SJSA1 (cell line): ENCODE measurements at places on chromosomes 11 and 22. TPM values are rescaled to one million over a fixed set of nuclear protein-coding genes. Genes with fewer than 3 reads are reported as not detected.

Gene PGA3
- not detected in 2 replicates for total RNA-seq

DNA sequence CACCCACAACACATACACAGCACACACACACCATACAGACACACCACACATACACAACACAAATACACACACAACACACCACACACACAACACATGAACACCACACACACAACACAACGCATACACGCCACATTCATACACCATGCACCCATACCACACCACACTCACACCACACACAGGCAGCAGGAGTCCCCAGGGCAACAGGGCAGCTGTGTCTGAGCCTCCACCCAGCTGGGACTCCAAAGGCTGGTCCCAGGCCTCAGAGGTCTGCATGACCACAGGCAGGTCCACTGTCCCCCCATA is 3.3 kb upstream of the WNT7B start:
- no peak for DNase-seq
- peaks cover 27% of the 10 kb centered on the region for H3K27me3 ChIP-seq
- H3K4me1 ChIP-seq, result peaks cover 36% of the 10 kb centered on the region
- H3K4me3 ChIP-seq, result no peak overlapping the region
- H3K27ac ChIP-seq, result no peak overlapping the region
- H3K36me3 ChIP-seq, result no peaks in the 10 kb centered on the region

GRCh38 chr11:113447621-113448315 is 27.4 kb downstream of the DRD2 start:
- 0 out of 2 replicates have a peak overlapping the region, but pooled peaks have one; percentile 34 for H3K27ac ChIP-seq
- H3K27me3 ChIP-seq, result no peaks in the 10 kb centered on the region
- H3K4me3 ChIP-seq, result no peak overlapping the region

- H3K4me1 ChIP-seq, result no peaks in the 10 kb centered on the region
- peaks cover 4% of the 10 kb centered on the region for H3K27me3 ChIP-seq
- no peak overlapping the region for H3K4me3 ChIP-seq
- no peaks in the 10 kb centered on the region for H3K36me3 ChIP-seq
- no peak for DNase-seq
Observed at GRCh38 chr11:16946477-16947282, 67.5 kb downstream of the PLEKHA7 start.

GRCh38 chr11:15119352-15119751 is 4.6 kb downstream of the INSC start:
- no peak for DNase-seq
- H3K4me1 ChIP-seq, result peaks cover 16% of the 10 kb centered on the region
- no peak overlapping the region for H3K27ac ChIP-seq
- no peak overlapping the region for H3K4me3 ChIP-seq

DNA sequence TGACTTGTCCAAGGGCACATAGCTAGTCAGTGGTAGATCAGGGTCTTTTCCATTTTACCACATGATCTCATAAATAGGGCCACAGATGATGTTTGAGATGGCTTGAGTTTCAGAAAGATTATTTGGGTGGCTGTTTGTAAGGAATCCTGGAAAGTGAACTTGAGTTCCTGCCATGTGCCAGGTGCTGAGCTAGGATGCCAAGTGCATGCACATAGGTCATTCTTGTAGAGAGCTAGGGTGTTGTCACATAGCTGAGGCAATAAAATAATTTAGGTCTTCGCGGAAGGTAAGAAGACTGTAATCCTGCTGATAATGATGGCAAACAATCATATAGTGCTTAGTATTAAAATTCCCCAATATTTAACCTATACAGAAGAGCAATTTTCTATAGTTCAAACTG is 1162.6 kb upstream of the TENM4 start:
- no peak overlapping the region for H3K4me3 ChIP-seq
- H3K4me1 ChIP-seq, result no peaks in the 10 kb centered on the region
- no peaks in the 10 kb centered on the region for H3K27me3 ChIP-seq
- H3K27ac ChIP-seq, result no peak overlapping the region
- H3K36me3 ChIP-seq, result no peaks in the 10 kb centered on the region

Gene CDKN1C
- total RNA-seq, result 15.0 and 23.4 TPM in 2 replicates

DNA sequence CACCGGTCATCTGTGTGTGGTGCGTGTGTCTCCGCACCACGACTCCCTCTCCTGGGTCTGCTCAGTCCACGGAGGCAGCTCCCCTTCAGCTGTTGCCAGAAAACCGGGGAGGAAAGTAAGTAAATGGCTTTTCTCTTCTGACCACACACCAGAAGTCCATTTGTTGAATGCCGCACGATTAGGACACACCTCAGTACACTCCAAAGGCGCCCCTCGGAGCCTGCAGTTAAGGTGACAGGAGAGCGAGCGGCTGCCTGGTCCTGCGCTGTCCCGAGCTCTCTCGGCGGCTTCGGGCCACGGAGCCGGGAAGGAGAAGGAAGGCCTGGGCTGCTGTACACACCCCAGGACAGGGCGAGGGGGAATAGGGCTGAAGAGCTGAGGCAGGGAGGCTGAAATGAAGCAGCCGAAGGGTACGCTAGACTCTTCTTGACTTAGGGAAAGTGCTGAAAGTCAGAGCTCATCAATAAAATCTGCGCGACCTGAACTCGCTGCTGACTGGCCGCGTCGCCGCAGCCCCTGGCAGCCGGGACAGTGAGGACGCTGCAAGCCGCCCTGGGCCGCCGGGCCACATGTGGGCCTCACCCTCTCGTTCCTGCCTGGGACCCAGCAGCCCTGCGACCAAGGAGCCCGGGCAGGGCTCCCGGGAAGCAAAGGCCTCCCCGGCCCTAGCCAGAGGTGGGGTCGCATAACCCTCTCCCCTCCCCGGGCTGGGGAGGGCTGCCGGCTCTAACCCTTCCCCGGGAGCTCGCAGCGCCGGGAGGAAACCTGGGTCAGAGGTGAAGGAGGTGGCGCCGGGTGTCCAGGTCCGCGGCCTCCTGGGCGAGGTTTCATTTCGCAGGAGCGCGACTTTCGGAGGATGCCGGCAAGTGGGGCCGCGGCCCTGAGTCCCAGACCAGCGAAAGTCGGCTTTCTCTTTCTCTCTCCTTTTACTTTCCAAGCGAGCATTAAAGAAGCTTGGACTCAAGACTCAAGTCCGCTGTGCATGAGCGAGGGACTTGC is 1.6 kb upstream of the PAX6 start:
- peaks cover 19% of the 10 kb centered on the region for H3K4me1 ChIP-seq
- H3K27me3 ChIP-seq, result peaks cover 30% of the 10 kb centered on the region
- no peak overlapping the region for H3K4me3 ChIP-seq
- H3K27ac ChIP-seq, result no peak overlapping the region

Gene HBG1
- total RNA-seq, result not detected in 2 replicates

- H3K4me3 ChIP-seq, result no peak overlapping the region
- peak; percentile 27 for DNase-seq
Observed at GRCh38 chr22:27621486-27622070, 180.0 kb downstream of the MN1 start.

DNA sequence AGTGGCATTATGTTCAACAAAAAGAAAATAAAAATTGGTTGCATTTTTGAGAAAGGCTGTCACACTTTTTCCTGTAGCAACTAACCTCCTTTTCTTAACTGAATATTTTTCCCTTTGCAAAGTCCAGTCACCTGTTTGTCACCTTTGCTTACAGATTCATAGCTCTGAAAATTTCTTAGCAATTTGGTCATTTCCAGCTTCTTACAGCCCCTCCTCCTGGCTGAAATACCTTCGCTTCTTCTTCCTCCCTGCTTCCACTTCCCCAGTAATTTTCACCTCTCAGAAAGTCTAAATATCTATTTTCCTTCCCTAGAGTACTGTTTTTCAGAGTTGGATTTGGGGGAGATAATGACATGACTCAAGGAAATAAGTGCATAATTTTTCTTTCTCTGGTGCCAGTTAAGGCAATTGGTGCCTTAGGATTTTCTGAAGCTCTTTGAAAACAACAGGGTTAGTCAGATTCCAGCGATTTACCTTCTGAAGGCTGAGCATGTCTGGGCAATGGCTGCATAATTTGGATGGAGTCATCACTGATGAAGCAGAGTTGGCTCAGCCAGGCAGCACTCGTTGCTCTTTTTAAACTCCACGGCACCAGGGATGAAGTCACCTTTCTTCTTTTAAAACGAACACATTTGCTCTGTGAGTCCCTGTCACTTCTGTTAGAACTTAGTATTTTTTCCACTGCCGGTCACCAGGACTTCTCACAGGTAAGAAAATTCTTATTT is 62.1 kb upstream of the AMOTL1 start:
- no peak overlapping the region for H3K27ac ChIP-seq
- H3K4me3 ChIP-seq, result no peak overlapping the region
- DNase-seq, result no peak
- no peaks in the 10 kb centered on the region for H3K4me1 ChIP-seq

DNA sequence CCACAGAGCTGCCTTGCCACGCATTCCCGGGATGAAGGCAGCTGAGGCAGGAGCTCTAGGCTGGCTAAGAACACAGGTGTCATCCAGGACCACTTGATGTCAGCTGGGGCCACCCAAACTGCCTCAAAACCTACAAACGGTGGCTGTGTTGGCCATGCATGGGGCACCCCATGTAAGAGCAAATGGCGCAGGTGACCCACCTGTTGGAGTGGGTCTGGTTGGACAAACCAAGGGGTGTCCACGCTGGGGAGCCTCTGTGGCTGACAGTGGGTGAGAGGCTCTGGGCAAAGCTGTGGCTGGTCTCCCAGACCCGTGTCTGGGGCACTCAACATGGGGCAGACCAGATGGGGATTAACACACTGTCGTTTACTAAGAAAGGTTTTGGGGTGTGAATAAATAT is 19.0 kb upstream of the SYT8 start:
- peaks cover 10% of the 10 kb centered on the region for H3K4me1 ChIP-seq
- H3K4me3 ChIP-seq, result no peak overlapping the region
- no peaks in the 10 kb centered on the region; the same call in 1 of the 2 replicates for H3K27me3 ChIP-seq
- H3K36me3 ChIP-seq, result no peaks in the 10 kb centered on the region
- no peak for DNase-seq

- DNase-seq, result no peak
- H3K36me3 ChIP-seq, result no peaks in the 10 kb centered on the region
- no peak overlapping the region for H3K4me3 ChIP-seq
- no peaks in the 10 kb centered on the region for H3K27me3 ChIP-seq
- H3K27ac ChIP-seq, result peak overlapping the region; percentile 25
- H3K4me1 ChIP-seq, result peaks cover 53% of the 10 kb centered on the region
Observed at GRCh38 chr22:35972559-35972958, 56.1 kb downstream of the RBFOX2 start.

DNA sequence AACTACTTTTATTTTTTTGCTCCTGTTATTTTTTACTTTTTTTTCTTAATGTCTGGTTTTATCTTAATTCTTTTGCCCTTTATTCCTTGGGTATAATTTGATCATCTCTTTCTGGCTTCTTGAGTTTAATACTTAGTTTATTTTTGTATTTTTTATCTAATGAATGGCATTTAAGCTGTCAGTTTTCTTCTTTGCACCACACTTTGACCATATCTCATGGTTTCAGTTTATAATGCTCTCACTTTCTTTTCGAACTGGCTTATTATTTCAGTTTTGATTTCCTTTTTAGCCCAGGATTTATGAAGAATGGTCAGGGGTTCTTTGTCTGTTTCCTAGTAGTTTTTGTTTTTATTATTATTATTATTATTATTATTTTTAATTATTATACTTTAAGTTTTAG is 48.3 kb downstream of the QSER1 start:
- no peak overlapping the region for H3K4me3 ChIP-seq
- no peak for DNase-seq
- H3K27me3 ChIP-seq, result no peaks in the 10 kb centered on the region
- H3K4me1 ChIP-seq, result no peaks in the 10 kb centered on the region
- no peak overlapping the region for H3K27ac ChIP-seq
- H3K36me3 ChIP-seq, result peaks cover 26% of the 10 kb centered on the region

DNA sequence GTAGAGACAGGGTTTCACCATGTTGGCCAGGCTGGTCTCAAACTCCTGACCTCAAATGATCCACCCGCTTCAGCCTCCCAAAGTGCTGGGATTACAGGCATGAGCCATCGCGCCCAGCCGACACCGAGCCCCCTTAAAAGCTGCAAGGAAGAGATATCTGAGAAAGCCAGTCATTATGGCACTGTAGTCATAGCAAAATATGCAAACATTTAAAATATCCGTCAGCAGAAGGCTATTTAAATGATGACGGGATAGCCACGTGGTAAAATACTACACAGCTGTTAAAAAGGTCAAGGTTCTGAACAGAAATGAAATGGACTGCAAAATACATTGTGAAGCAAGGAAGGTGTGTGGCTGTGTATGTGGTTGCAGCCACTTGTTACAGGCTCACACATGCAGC is 6.4 kb upstream of the CCDC88B start:
- no peaks in the 10 kb centered on the region for H3K36me3 ChIP-seq
- no peak overlapping the region for H3K27ac ChIP-seq
- H3K4me1 ChIP-seq, result peaks cover 18% of the 10 kb centered on the region
- H3K27me3 ChIP-seq, result no peaks in the 10 kb centered on the region
- H3K4me3 ChIP-seq, result no peak overlapping the region
- DNase-seq, result no peak

- peaks cover 71% of the 10 kb centered on the region for H3K36me3 ChIP-seq
- peaks cover 57% of the 10 kb centered on the region for H3K4me1 ChIP-seq
- no peak overlapping the region for H3K4me3 ChIP-seq
- H3K27me3 ChIP-seq, result no peaks in the 10 kb centered on the region
- no peak for DNase-seq
Observed at GRCh38 chr22:45843986-45844385, 133.0 kb downstream of the WNT7B start.

Gene CATSPER1
- 0.50 and 1.4 TPM in 2 replicates for total RNA-seq

Gene BEST1
- 0.74 TPM in 1 of 2 replicates, not detected in the other for total RNA-seq
